ENCODE measurements at places on chromosomes 6 and 20.

- no peak for DNase-seq
Observed at GRCh38 chr20:582204-582603, 27.9 kb downstream of the TCF15 start.

- no peak for DNase-seq
Observed at GRCh38 chr6:167533851-167534250, 209.0 kb downstream of the TTLL2 start.

GRCh38 chr20:11158146-11158545 is 484.3 kb upstream of the JAG1 start:
- no peak for DNase-seq

GRCh38 chr20:19380211-19380610 is 167.8 kb downstream of the SLC24A3 start:
- DNase-seq = no peak

DNA sequence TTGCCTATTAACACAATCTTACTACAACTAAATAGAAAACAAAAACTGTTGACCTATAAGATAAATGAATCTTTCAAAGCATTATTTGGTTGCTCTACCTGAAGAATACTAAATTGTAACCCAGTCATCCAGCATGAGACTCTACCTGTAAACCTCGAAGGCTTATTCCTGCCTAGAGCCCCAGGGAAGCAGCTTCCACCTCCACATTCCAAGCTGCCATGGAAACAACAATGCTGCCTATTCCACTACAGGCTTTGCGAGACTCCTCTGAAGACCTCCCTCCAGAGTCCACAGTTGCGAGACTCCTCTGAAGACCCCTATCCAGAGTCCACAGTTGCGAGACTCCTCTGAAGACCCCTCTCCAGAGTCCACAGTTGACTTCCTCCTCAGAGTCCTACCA is 15.7 kb downstream of the GMDS start:
- no peak for DNase-seq

DNA sequence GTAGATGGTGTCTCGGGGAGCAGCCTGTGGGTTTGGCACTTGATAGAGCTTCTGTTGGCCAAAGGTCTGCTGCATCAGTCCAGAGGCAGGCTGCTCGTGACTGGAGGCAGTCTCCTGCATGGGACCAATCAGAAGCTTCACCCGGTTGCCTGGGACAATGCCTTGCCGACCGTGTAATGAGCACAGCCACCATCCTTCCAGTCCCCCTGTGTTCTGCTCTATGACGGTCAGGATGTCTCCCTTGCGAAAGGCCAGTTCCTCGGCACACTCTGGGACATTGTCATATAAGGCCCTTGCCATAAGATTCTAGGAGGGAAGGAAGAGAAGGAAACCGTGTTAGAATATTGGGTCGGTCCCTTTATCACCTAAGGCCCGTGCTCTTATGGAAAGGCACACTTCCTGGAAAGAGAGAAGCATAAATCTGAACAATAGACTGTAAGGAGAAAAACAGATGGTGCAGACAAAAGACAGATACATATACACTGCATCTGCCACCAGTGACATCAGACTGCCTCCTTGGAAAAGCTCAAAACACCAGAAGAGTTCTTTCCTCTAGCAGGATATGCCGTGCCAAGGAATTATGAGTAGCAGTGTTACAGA is 18.9 kb downstream of the NEDD9 start:
- DNase-seq = no peak

DNA sequence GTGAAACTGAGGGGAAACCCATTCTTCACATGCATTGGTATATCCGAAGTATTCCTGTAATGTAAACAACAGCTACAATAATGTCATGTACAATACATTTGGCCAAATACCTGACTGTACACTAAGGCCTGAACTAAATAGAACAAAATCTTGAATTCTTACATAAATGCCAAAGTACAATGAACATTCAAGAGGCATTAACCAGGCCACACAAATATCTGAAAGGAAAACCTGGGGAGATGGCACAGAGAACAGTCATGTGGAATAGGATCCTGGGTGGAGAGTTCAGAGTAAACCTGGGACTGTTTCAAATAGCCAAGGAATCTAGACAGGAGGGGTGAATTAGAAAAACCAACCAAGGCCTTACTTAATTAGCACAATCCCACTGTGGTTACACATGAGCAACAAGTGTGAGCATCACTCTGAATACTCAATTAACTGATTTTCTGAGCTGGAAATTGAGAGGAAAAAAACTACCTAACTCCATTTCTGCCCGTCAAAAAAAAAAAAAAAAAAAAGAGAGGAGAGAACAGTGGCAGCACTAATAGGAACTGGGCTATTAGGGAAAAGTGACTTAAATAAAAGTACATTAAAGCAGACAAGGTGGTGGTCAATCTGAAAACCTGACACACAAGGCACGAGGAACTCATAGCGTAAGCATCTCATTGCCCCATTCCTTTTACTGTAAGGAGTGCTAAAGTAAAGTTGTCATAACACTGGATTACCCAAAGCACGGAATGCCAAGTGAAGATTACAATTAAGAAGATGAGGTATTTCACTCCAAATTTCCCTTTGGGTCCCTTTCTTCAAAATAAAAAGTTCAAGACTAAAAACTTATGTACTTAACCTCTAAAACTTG is 10.9 kb downstream of the SNX5 start:
- no peak for DNase-seq

DNA sequence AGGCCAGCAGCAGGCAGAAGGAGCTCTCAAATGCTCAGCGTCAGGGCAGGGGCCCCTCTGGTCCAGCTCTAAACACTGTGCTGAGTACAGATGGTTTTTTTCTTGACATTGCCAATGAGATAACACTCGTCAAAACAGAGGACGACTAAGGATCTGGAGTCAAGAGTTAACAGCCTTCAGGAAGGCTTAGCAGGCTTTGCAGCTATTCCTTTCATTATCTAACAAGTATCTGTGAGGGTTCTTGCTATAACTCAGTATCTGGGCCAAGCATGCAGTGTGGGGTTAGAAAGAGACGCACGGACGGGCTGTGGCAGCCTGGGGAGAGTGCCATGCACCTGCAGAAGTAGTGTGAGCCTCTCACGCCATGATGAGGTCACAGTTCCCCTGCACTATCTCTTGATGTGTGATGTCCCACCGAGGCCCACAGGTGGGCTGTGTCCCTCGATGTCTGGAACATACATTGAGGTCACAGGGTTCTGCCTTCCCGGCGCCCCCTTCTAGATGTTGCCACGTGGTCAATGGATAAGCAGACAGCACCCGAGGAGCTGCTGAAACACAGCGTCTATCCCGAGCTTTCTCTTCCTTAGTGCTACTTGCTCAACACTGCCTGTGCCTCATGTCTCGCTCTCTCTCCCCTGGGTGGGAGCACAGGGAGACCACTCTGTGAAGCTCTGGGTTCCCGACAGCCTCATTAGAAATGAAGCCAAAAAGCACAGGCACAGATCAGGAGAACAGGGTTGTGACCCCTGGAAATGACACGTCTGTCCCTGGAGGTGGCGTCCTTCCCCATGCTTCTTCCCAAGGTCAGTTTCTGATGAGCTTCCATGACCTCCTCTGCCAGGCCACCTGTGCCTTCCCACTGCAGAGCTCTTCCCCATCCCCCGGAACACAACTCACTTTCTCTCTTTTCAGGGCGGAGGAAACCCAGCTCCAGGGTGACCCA is 85.5 kb upstream of the RPS6KA2 start:
- DNase-seq = no peak

DNA sequence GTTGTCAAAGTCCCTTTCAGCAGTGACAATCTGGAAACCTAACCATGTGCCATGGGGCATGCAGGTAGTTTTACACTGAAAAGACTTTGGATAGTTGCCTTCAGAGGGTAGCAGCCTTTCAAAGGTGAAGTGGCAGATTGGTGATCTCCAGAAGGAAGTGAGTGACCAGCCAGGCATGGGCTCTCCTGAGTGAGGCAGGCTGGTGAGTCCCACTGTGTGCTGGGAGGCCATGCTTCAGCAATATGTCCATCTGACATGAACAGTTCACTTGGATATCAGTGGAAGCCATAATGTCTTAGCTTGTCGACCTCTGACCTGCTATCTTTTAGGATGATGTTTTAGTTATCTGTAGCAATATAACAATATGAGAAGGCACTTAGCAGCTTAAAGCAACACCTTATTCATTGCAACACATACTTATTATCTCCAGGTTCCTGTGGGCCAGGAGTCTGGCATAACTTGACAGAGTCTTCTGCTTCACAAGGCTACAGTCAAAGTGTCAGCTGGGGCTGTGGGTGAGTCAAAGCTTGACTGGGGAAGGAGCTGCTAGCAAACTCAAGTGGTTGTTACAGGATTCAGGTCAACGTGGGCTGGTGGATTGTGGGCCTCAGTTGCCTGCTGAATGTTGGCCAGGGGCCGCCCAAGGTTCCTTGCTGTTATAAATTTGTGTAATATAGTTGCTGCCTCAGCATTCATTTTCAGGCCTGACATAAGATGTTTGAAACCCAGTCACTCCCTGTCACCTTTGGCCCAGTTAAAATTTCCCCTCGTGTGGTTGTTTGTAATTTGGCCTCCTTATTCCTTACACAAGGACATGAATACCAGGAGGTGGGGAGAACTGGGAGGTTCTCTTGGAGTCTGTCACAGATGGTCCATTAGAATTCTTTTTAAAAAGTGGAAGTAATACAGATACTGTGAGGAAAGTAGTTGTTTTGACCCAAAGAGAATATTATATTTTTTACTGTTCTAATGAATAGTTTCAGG is 100.2 kb downstream of the UST start:
- DNase-seq = no peak

GRCh38 chr6:47044397-47044796 is 2.3 kb upstream of the ADGRF1 start:
- no peak for DNase-seq

- DNase-seq = no peak
Observed at GRCh38 chr6:127446356-127446755, 12.8 kb downstream of the KIAA0408 start.

DNA sequence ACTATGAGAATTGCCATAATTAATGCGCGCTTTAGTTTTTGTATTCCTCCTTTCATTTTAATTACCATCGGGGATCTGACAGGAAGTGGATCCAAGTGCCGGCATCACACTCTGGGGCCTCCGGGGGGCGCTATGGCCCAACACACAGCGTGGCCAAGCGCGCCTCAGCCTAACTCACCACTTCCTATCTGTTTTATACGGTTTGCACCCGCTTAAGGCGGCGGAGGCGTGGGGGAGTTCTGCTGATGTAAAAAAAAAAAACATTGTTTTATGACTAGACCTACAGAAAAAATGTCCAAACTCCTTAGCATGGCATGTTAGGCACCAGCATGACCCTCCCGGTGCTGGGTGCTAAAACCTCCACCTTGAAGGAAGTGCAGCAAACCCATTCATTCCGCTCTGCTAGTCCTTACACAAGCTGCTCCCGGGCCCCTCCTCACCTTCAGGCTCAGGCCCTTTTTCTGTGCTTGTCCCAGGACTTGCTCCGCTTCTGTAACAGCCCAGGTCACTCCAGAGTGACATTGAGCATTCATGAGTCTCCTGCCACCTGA is 4.5 kb upstream of the EBF4 start:
- peak; percentile 96 for DNase-seq

DNA sequence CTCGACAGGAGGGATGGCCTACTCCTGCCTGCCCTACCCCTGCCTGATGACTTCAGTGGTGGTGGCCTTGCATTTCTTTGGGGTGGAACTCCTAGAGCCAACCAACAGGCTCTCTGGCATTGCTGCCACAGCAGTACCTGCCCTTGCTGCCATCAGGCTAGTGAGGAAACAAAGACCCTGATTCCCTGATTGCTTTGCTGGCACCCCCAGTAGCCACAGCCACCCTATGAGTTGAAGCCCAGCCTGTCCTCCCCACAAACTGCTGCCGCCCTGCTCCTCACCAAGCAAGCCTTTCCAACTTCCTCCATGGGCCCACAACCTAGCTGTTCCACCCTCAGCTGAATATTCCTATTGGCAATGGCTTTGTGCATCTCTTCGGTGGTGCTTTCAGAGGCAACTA is 52.5 kb upstream of the KHDRBS2 start:
- DNase-seq = no peak

- DNase-seq = no peak
Observed at GRCh38 chr6:167211881-167212712, 54.3 kb upstream of the GPR31 start.

DNA sequence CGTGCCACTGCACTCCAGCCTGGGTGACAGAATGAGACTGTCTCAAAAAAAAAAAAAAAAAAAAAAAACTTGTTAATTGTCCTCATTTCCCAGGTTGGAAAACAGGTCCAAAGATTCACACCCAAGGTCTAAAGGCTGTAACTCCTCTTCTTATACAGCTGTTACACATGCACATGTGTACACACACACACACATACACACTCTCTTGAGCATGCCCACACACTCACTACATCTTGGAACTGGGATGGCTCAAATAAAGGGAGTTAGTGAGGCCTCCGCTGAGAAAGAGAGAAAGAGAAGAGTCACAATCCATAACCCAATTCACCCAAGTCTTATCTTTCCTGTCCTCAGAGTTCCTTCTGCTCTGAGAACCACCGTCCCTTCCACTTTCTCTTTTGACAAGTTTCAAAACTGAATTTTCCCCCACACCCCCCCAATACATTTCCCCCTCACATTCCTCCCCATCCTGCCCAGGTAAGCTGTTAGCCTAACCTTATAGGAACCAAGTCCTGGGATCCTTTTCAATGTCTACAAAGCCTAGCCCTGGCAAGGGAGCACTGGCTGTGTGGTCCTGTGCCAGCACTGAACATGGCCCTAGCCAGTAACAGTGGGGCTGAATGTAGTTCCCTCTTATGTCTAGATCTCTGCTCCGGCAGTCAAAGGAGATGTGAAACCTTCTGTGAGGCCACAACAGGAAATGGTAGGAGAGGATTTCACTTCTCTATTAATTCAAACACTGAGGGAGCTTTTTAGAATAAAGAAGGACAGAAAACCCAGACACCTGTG is 3.2 kb upstream of the HLA-DMB start:
- DNase-seq = peak; percentile 85

DNA sequence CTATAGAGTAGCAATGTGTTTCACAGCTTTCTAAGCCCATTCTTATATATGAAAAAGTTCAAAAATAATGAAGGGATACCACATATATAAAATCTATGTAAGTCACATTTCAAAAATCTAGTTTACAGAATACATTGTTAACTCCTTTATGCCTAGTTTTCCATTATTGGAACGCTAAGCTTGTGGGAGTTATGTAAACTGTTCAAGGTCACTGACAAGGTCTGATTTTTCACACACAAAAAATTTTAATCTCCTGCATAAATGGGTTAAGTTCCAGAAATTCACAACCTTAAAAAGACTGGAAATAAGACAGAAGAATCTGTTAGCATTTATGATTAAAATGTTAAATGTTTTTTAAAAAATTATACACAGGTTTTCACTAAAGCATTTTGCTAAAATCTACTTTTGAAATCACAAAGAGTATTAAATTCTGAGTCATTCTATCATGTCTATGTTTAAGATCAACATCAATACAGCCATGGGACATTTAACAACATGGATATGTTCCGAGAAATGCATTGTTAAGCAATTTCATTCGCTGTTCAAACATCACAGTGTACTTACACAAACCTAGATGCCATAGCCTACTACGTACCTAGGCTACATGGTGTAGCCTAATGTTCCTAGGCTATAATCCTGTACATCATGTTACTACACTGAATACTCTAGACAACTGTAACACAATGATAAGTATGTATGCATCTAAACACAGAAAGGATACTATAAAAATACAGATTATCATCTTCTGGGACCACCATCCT is 25.4 kb downstream of the ATG5 start:
- no peak for DNase-seq

- DNase-seq = no peak
Observed at GRCh38 chr20:11796026-11796425, 121.7 kb upstream of the BTBD3 start.

- no peak for DNase-seq
Observed at GRCh38 chr20:5734602-5735001, 15.6 kb upstream of the SHLD1 start.
